ENCODE measurements at places on chromosomes 3 and 15.

- DNase-seq, result no peak
These were observed 76.9 kb upstream of the ICE2 start for GRCh38 chr15:60555806-60556205.

GRCh38 chr3:109548192-109548938 lies 211.0 kb upstream of the DPPA4 start:
- DNase-seq, result no peak

- no peak for DNase-seq
These were observed 3.6 kb downstream of the NCKIPSD start for GRCh38 chr3:48681974-48682610.

GRCh38 chr3:196012941-196013476 lies 68.9 kb downstream of the TFRC start:
- no peak for DNase-seq

- no peak for DNase-seq
These were observed 699.4 kb downstream of the ZPLD1 start for GRCh38 chr3:103134023-103134724.

DNA sequence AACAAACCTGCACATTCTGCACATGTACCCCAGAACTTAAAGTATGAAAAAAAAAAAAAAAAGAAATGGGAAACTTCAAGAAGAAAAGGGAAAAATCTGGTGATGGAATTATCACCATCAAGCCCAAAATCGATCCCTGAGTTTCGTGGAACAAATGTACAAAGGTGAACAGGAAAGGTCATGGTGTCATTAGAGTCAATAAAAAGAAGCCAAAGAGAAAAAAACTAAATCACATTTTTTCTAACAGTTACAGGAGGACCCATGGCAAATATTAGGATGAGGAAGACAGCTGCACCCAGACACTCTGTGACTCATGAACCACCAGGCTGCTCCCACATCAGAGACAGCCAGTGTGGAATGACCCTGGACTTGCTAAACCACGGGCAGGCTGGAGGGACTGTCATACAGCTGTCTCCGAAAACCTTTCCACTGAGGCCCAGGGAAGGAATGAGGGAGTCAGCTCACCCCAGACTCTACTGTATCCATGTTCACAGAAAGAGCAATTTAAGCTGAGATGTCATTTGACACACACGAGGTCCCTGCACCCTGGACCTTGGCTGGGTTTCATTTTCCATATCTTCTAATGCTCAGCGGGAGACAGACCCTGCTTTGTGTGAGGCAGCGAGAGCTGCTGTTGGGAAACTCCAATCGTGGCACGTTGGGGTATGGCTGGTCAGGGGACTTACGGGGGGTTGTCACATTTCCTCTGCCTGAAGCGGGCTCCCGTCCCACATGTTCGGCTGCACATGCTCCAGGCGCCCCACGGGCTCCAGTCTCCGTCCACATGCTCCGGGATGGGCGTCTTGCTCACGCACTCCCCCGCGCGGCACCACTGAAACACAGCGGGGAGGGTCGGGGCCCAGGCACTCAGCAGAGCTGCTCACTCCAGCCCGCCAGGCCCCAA lies 210.2 kb downstream of the ADAMTS17 start:
- peak; percentile 23 for DNase-seq

DNA sequence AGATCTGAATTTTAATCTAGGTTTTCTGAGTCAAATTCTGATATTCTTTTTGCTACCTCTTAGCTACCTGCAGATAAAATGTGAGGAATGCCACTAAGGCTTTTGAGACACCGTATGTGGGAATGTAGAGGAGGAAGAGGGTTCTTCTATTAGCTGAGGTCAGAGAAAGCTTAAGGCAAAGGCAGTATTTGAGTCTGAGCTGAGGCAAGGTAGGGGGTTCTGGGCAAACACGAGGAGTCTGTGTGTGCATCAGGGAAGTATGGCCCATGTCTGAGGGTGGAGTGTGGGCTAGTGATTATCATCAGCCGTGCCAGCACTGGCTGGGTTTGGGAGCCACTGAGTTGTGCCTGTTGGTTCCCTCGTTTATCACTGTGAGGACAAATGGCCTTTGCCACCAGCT lies 181.1 kb downstream of the SOX2 start:
- no peak for DNase-seq

- DNase-seq, result no peak
These were observed 66.5 kb downstream of the FBN1 start for GRCh38 chr15:48578965-48579364.

- no peak for DNase-seq
These were observed 48.8 kb downstream of the ZNF710 start for GRCh38 chr15:90049666-90050604.

DNA sequence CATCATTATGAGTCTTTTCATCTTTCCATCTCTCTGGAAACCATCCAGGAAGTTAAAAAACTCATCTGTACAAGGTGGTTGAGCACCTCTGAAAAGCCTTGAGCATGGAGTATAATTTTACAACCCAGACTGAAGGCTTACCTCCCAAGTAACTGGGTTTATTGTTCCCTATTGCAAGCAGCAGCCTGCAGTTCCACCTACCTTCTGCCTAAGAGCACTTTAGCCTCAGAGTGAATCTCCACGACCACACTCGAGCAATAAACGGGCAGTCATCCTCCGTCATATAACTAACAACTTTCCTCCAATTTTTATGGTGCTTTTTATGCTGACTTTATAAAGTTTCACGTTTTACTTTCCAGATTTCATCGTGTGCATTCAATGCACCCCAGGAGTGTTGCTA lies 32.8 kb downstream of the OSBPL10 start:
- no peak for DNase-seq

DNA sequence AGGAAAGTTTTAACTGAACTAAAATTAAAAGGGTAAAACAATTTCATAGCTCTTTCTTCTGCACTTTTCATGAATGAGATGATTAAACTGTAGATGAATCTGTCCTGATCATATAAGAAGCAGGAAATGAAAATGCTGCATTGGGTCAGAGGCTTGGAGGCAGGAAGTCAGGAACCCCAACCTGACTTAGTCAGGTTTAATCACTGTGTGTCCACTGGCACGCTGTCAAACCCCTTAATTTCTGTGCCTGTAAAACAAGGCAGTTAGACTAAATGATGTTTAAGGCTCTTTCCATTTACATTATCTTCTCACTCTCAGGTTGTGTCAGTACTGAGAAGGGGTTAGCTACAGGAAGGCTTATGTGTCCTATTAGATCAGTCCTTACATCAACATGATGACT lies 193.3 kb upstream of the TTC14 start:
- DNase-seq, result no peak

GRCh38 chr3:71560665-71561064 lies 22.9 kb downstream of the FOXP1 start:
- DNase-seq, result no peak

DNA sequence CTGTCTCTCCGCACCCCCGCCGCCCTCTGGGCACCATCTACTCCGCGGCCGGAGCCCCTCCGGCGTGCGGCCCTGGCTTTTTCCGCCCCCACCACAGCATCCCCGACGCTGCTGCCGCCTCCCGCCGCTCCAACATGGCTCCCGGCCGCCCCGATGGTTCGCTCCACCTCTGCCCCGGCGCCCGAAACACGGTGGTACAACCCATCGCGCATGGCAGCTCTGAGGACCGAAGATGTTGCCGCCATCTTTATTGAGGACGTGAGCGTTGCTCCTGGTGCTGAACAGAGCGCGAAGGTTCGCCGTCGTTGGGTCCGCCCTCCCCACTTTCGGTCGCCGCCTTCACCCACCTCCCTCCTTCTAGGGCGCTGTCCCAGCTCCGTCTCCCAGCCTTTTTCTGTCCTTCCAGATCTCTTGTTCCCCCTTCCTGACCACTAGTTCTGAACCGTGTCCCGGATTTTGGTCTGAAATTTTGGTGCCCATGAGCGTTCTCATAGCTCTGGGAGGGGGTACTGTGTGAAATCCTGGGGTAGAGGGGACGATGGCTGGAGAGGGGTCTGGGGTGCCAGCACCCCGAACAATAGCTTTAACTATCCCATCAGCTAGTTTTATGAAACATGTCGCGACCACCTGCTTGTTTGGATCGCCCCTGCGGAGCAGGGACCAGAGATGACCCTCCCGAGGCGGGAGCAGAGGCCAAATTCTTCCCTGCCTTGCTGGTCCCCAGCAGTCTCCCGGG lies at the start of gene CELSR3:
TSS of gene CELSR3 (minus strand) at position 134 of the 736 bp plus-strand sequence. CDS start 252 bp downstream, outside the sequence.
- peak; percentile 85 for DNase-seq

- no peak for DNase-seq
These were observed 72.6 kb downstream of the TRAK1 start for GRCh38 chr3:42163622-42164244.

DNA sequence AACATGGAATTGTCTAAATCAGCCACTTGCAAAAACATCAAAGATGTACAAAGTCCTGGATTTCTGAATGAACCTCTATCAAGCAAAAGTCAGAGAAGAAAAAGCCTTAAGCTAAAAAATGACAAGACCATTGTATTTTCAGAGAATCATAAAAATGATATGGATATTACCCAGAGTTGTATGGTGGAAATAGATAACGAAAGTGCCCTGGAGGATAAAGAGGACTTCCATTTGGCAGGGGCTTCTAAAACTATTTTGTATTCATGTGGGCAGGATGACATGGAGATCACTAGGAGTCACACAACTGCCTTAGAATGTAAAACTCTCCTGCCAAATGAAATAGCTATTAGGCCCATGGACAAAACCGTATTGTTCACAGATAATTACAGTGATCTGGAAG lies 29.3 kb downstream of the KNL1 start:
- DNase-seq, result no peak

- no peak for DNase-seq
These were observed 43.5 kb downstream of the GOLGA6L2 start for GRCh38 chr15:23403550-23403949.

- no peak for DNase-seq
These were observed 39.8 kb downstream of the CHDH start for GRCh38 chr3:53806182-53807116.

- DNase-seq, result no peak
These were observed 10.8 kb downstream of the CRTAP start for GRCh38 chr3:33124638-33125037.

DNA sequence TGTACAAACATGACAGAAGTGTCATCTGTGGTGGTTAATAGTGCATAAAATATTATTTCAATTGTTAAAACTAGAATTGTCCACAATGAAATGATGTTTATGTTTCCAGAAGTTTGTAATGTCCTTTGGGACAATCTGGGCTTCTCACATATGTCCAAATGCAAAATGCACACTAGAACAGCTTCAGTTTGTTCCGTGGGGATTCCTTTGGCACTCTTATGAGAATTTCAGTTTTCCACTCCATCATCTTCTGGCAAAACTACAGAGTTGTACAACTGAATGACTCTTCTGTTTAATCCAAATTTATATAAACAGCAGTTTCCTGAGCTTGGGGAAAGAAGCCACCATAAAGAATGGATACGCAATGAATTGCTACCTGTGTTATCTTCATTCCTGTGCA lies 2.0 kb upstream of the OR5H6 start:
- DNase-seq, result no peak

GRCh38 chr3:107989661-107990060 lies 101.2 kb downstream of the CD47 start:
- no peak for DNase-seq

DNA sequence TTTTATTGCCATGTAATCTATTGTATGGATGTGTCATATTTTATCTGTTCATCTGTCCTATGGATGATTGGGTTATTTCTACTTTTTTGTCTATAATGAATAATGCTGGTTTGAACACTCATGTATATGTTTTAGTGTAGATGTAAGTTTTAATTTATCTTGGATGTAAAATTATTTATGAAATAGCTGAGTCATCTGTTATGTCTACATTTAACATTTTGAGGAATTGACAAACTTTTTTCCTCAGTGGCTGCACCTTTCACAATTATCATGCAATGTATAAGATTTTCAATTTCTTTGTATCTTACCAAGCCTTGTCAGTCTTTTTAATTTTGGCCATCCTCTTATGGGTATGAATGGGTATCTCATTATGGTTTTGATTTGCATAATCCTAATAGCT lies 666.4 kb downstream of the DIPK2A start:
- DNase-seq, result no peak

- no peak for DNase-seq
These were observed 321.7 kb upstream of the FRG2C start for GRCh38 chr3:75342425-75342824.

GRCh38 chr3:168081171-168081771 lies 14.5 kb downstream of the GOLIM4 start:
- DNase-seq, result no peak

DNA sequence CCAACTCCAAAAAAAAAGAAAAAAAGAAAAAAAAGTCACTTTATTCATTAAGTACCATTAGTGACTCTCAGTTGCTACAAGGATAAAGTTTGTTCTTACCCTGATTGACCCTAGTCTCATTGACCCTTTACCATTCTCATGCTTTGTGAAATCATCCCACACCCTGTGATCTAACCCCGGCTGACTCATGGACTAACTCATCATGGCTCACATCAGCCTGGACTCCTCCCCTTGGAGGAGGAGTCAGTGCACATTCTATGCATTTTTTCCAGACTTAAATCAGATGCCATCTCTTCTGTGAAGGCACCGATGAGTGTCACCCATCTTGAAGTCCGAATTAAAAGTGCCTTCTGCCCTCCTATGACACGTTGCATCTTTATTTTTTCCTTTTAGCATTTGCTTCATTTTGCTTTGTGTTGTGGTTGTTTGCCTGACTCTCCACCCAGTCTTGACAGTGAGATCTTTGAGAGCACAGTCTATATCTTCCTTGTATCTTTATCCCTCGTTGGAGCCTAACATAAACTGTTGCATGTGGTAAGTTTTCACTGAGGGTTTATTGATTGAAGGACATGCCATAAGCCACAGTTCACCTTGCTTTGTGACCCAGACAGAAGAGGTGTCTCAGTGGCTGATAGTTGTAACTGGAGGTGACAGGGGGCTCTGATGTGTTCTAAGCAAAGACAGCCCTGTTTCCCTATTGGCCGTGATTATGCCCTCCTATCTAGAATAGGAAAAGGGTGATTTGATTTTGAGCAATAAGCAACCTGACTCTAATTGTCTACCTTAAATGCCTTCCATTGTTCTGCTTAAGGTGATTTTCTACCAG lies 72.1 kb downstream of the IL1RAP start:
- no peak for DNase-seq

DNA sequence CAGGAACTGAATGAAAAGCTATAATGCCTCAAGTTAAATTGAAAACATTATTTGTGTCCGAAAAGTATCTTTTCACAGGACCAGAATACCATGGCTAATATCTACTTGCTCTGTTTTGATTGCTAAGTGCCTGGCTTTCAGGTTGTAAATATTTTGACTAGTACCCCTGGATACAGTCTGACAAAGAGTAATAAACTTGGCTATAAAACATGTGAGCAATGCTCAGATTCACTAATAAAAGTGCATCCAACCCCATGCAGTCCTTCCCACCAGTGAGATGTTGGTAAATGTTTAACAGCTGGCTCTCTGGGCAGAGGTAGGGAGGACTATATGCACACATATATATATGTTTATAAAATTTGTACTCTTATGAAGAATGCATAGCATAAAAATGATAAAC lies 281.8 kb upstream of the TGFBR2 start:
- no peak for DNase-seq

DNA sequence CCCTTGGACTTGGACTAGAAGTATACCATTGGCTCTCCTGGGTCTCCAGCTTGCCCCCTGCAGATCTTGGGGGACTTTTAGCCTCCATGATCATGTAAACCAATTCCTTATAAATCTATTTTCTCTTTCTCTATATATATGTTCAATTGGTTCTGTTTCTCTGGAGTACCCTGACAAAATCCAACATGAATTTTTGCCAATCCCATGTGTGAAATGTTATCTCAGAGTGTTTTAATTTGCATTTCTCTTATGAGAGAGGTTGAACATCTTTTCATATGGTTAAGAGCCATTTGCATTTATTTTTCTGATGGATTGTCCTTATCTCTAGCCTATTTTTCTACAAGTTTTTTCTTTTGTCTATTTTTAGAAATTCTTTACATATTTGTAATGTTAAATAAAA lies 131.7 kb upstream of the NEO1 start:
- DNase-seq, result no peak

GRCh38 chr3:128983293-128984069 lies 10.4 kb downstream of the CFAP92 start:
- no peak for DNase-seq

Data from neural crest cell (in vitro differentiated cells).